ENCODE measurements at places on chromosomes 3 and 15.

DNA sequence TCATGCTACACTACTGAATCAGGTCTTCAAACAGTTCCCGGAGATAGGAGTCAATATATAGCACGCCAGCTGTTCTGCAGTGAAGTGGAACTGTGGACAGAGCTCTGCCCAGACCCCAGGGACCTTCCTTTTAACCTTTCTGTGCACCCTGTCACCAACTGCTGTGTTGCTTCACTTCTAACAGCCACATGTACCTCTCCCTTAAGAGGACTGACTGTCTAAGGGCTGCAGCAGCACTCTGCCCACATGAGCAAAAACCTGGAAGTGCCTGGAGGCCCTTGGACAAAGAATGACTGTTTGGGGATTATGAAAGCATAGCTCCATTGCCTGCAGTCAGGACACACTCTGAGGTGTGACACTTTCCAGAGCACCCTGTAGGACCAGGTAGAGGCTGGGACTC, 88.3 kb upstream of the CTNNB1 start:
- no peak for DNase-seq

- DNase-seq, result no peak
Measured at GRCh38 chr3:12566976-12567375, 10.1 kb downstream of the MKRN2 start.

GRCh38 chr3:46960081-46960701, 16.4 kb downstream of the CCDC12 start:
- peak; percentile 26 for DNase-seq

- DNase-seq, result no peak
Measured at GRCh38 chr3:52561028-52561747, 24.8 kb downstream of the UQCC5 start.

GRCh38 chr3:144643771-144644198, 672.2 kb downstream of the DIPK2A start:
- DNase-seq, result no peak

- no peak for DNase-seq
Measured at GRCh38 chr15:38455092-38455491, 1.2 kb downstream of the FAM98B start.

DNA sequence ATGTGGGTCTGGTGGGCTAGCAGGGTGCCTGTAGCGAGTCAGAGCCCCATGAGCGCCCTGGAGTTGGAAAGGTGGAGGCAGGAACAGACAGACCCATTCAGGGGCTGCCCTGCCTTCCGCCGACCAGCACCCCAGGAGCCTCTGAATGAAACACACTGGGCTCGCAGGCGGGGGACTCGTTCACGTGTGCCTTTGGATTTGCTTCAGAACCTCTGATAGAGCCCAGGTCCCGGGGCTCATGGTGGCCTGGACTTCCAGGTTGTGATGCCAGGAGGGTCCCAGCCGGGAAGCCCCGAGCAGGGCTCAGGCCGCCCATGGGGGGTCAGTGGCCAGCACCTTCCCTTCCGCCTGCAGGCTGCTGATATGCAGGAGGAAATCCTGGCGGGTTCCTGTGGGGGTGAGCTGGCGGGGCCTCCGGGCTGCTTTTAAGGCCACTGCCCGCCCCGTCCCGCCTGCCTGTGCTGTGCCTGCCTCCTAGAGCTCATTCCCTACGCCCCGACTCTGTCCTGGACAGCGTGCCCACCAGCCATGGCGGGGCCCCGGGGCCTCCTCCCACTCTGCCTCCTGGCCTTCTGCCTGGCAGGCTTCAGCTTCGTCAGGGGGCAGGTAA, at the start of gene STAB1:
Gene STAB1 (plus strand): TSS at position 453 of the 610 bp plus-strand sequence. CDS start 76 bp downstream, at position 529.
- DNase-seq, result peak; percentile 84

GRCh38 chr3:71986606-71987005, 201.7 kb upstream of the PROK2 start:
- DNase-seq, result no peak

GRCh38 chr15:90322538-90322937, 29.5 kb upstream of the ZNF774 start:
- DNase-seq, result no peak

- no peak for DNase-seq
Measured at GRCh38 chr3:8911781-8912180, 51.5 kb downstream of the RAD18 start.

GRCh38 chr15:65953622-65954021, 84.3 kb downstream of the RAB11A start:
- no peak for DNase-seq

DNA sequence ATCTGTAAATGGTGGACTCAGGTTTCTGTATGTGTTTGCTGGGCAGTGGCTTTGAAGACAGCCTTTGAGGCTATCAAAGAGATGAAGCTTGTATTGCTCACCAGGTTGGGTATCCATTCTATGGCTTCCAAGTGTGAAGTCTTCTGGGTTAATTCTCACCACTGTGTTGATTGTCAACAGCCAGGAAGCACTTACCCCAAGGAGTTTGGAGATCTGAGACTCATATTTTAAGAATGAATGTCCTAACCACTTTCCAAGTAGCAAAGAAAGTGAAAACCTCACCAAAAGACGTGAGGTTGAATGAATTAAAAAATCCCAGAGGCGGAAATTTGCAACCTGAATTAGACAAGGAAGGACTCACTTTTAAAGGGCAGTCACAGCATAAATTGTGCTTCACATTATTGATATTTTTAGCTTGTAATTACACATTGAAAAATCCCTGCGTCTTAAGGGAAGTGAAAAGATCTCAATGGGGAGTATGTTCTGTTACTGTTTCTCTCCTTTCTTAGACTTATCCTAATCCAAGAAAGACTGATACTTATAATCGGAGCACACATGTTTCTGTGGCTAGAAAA, 304.0 kb upstream of the TPRG1 start:
- DNase-seq, result no peak

DNA sequence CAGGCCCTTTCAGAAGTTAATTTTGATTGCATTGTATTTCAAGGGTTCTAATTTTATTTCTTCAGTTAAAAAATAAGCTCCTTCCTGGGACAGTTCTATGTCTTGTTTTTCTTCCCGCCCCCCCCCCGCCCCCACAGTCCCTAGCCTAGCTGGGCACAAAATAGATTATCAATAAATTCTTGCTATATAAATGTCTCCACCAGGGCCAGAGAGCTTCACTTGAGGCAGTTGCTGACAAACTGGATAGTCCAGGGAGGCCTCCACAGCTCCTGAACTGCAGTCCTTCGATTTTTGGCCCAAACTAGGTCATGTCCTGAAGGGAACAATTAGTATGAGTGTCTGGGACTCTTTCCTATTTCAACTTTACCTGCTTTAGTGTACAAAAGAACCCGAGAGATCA, 9.9 kb upstream of the CSPG5 start:
- DNase-seq, result no peak

DNA sequence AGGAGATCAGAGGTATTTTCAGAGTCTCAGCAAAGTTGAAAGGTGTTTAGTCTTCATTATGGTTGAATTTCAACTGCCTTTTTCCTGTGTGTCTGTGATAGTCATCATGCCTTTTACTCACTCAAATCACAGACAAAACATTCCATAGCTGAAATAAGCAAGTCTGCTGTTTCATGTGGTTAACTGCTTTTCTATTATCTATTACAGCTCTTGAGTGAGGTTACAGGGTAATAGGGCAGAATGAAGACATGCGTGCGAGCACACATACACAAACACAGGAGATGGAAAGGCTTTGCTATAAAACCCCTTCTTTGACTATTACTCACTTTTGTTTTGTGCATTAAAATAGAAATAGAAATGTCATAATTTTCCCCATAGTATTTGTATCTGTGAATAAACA, 192.6 kb upstream of the RARB start:
- no peak for DNase-seq

DNA sequence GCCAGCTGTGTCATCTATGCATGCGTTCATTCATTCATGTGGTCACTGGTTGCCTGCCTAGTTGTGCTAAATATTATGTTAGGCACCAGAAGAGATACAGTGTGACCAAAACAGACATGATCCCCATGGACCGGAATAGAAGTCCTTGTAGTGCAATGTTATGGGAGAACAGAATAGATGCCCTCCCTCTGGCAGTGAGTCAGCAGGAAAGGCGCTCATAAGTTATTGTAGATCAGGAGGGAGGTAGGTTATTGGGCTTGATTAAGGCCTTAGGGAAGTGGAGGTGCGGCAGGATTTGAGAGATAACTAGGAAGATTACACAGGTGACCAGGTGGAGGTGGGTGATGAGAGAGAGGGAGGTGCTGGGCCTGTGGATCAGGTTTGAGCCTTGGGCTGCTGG, 5.2 kb downstream of the MCTP2 start:
- no peak for DNase-seq

DNA sequence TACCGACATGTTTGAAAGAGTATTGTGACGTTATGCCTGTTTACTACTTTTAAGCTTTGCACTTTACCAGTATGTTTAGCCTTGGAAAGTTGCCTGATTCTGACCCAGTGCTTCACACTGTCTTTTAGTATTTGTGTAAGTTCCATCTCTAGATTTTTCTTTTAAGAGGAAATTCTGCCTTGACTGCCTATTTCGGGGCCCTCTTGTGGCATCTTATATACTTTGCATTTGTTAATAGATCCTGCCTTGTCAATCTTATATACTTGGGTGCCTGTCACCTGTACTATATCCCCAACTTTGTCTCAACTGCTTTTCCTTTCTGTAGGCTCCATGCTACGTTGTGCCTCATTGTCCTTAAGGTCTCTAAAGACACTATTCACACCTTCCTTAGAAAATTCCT, 244.6 kb downstream of the STXBP5L start:
- no peak for DNase-seq

DNA sequence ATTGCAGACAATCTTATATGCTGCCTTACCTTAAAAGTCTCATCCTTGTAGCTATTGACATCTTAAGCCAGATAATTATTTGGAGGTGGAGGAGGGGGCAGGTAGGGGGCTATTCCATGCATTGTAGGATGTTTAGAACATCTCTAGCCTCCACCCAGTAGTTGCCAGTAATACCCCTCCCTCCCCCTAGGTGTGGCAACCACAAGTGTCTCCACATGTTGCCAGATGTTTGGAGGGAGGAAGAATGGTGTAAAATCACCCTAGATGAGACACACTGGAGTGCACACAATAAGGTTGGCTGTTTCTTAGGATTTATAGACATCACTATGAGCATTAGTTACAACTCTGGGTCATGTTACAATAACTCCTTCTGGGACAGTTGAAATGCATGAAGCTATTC, 27.4 kb downstream of the GORASP1 start:
- DNase-seq, result no peak

DNA sequence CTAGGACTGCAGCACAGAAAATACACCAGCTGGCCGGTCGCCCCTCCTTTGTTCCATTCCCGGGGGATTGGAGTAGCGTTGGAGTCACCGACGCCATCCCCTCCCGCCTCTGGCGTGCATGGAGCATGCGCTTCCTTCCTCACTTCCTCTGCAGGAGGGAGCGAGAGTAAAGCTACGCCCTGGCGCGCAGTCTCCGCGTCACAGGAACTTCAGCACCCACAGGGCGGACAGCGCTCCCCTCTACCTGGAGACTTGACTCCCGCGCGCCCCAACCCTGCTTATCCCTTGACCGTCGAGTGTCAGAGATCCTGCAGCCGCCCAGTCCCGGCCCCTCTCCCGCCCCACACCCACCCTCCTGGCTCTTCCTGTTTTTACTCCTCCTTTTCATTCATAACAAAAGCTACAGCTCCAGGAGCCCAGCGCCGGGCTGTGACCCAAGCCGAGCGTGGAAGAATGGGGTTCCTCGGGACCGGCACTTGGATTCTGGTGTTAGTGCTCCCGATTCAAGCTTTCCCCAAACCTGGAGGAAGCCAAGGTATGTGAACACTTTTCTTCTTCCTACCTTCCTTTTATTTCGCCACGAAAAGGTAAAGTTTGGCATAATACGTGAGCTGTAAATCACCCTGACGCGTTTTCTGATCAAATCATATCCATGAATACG, at the start of gene SCG3:
Gene SCG3 (plus strand): TSS at position 201 of the 661 bp plus-strand sequence. CDS start 253 bp downstream, at position 454.
- peak; percentile 96 for DNase-seq

DNA sequence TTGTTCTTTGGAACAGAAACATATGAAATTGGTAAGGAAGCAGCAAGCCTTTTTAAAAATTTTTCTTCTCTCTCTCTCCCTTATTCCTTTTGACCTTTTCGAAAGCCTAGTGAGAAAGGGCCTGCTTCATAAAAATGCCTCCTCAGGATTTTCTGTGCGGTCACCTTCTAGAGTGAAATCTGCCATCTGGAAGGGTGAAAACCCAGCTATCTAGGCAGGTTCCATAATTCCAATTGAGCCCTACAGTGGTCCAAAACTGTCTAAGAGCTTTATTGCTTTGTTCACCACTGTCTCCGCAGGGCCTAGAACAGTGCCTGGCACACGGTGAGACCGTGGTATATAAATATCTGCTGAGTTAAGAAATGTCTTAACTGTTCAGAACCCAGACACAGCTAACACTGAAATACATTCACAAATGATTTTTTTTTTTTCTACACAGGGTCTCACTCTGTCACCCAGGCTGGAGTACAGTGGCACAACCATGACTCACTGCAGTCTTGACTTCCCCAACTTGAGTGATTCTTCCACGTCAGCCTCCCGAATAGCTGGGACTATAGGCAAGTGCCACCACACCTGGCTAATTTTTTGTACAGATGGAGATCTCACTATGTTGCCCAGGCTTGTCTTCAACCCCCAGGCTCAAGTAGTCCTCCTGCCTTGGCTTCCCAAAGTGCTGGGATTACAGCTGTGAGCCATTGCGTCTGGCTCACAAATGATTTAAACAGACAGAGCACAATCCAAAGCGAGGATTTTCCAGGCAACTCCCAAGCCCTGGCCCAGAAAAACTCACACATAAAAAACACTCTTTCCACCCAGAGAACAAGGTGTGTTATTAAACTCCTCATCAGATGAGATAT, 64.4 kb downstream of the FRMD4B start:
- no peak for DNase-seq

GRCh38 chr3:86990012-86990733, 776 bp downstream of the VGLL3 start:
- peak; percentile 23 for DNase-seq

DNA sequence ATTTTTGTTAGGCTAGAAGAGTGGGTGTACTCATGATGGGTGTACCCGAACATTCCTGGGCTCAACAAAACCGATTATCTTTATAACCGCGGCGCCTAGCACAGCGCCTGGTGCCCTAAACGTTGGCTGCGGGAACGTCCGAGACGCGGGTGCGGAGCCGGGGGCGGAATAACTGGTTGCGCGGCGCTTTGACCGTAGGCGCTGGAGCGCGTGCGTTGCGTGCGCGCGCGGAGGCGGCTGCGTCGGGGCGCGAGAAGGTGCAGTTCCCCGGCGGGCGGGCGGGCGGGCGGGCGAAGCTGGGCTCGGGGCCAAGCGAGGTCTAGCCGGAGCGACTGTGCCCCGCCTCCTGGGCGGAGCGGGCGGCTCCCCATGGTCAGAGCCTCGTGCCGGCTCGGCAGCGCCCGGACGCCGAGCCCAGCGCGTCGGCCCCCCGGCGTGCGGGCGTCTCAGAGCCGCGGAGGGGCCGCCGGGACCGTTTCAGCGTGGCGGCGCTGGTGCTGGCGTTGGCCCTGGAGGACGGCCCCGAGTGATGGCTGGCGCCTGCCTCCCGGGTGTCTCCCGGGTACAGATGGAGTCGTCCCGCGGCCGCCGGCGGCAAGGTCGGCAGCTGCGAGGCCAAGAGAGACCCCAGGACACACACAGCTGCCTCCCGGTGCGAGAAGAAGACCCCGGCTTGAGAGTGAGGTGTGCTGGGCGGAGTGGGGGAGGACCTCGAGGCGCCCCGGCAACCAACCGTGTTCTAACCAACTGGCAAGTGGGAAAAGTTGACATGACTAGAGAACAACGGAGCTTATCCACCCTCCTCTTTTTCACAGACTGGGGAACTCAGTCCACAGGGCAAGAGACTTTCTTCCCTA, at the start of gene PLAAT1:
Gene PLAAT1 (plus strand): TSS at position 373 of the 857 bp plus-strand sequence. CDS start 14,429 bp downstream, outside the sequence.
- peak; percentile 72 for DNase-seq
